Posterior vena cava (tissue), 2 donors: ENCODE measurements at places on chromosomes 3 and 15.

DNA sequence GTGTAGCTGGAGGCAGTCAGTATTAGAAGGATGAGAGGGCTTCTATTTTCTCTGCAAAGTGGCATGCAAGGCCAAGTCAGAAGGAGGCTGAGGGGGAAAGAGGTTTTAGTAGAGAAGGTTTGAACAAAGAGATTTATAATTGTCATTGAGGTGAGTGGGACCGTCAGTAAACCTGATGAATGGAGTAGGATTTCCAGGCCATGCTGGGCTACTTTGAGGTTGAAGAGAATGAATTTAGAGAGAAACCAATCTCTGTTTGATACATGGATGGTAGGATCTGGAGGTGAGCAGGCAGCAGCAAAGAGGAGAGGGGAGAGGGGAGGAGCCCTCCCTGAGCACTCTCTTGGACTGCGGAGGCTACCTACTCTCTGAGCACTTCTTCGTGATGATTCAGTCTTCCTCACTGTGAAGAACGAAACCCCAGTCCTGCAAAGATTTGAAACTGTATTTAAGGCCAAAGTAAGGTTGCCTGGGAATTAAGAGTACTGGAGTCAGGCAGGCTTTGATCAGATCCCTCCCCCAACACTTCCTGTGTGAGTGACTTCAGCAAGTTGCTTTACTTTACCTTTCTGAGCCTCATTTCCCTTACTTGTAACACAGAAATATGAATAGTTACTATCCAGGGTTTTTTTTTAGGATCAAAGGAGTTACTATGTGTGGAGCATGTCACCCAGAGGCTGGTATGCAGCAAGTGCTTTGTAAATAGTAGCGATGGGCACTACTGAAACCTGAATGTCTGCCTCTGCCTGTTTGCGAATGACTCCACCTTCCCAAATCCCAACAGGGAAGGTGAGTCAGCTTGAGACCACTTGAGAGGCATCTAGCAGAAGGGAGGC lies 75.8 kb downstream of the RPL39L start:
- DNase-seq, result no peak

DNA sequence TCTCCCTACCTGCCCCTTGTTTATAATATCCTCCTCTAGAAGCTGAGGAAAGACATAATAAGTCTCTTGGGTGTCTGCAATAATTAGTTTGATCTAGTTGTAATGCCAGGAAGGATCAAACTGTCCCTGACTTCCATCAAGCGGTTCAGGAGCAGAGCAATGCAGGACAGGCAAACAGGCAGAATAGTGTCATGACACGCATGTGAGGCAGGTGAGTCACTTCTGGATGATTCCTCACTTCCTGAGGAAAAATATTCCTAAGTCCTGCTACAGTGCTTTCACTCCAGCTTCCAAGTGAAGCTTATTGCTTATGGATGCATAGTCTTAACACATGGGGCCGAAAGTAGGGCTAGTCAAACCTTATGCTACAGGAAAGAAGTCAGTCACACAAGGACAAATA lies 85.8 kb downstream of the GREM1 start:
- DNase-seq, result no peak

GRCh38 chr3:194871864-194872668 lies 186.4 kb downstream of the FAM43A start:
- no peak for DNase-seq

GRCh38 chr15:59867086-59867855 lies 136.8 kb upstream of the FOXB1 start:
- no peak for DNase-seq

DNA sequence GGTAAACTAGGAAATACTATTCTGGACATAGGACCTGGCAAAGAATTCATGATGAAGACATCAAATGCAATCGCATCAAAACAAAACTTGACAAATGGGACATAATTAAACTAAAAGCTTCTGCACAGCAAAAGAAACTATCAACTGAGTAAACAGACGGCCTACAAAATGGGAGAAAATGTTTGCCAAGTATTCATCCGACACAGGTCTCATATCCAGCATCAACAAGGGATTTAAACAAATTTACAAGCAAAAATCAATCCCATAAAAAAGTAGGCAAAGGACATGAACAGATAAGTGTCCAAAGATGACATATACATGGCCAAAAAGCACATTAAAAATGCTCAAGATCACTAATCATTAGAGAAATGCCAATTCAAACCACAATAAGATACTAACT lies 1088.9 kb downstream of the NAALADL2 start:
- DNase-seq, result no peak

- DNase-seq, result no peak
These were observed 125.4 kb downstream of the VGLL3 start for GRCh38 chr3:86865506-86865905.
